GM23248 (cell line): ENCODE measurements at places on chromosomes 2 and 18.

GRCh38 chr2:69181806-69182427 lies 168.9 kb downstream of the ANTXR1 start:
- no peak for DNase-seq

DNA sequence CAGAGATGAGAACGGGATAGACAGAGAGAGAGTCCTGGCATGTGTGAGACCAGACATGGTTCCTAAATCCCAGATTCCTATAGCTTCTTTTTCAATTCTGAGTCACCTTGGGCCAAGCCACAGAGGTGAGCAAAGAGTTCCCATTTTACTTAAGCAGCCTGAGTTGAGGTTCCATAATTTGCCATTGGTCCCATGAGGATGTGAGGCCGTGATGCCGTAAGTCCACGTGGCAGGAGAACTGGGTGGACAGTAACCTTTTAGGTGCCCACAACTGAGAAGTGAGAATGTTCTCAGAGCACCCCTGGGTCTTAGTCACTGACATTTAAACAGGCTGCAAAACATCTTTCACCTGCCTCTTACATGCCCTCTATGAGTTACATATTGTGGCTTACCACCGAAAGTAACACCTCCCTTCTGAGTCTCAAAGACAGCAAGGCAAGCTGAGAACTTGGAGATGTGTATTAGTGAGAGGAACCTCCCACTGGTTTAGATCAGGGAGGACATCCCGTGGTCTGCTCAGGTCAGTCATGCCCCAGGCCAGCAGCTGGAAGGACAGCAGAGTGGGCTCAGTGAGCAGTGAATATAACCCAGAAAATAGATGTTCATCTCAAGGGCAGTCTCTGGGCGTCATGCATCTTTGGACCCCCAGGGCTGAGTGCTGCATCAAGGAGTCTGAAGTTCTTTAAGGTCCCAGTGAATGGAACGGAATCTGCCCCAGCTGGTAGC lies 127.9 kb upstream of the LGALSL start:
- no peak for DNase-seq

- DNase-seq, result no peak
Observed at GRCh38 chr2:240498171-240498957, 59.4 kb downstream of the ANKMY1 start.

DNA sequence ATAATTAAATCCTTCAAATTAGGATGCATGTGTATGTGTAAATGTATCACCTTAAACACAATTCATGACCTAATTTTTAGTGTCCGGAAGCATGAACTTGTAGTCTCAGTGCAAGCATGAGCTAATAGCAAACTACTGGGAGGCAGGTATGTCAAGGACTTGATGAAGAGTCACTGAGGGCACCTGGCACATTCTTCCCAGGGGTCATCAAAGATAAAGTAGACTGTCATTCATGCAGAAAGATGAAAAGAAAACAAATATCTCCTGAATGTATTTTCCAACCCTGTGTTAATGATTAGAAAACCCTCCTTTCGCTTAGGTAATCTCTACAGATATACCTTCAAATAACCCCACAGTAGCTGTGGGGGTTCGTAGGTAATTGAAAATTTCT lies 234.9 kb downstream of the SOCS6 start:
- DNase-seq, result no peak

DNA sequence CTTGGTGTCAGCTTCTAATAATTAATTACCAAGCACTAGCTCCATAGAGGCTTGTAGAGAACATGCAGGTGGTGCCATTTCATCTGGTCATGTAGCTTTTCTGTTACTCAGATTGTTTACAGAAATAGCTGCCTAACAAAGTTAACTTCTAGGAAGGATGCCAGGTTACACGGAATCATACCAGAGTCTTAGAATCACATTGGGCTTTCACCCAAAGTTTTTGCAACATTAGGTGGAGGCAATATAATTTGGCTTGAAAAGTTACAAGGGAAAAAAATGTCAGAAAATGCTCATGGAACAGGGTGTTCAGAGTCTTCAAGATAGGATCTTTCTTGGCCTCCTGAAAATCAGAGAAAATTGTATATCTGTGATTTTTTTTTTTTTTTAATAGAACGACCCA lies 135.6 kb downstream of the ARHGAP15 start:
- DNase-seq, result peak; percentile 94

DNA sequence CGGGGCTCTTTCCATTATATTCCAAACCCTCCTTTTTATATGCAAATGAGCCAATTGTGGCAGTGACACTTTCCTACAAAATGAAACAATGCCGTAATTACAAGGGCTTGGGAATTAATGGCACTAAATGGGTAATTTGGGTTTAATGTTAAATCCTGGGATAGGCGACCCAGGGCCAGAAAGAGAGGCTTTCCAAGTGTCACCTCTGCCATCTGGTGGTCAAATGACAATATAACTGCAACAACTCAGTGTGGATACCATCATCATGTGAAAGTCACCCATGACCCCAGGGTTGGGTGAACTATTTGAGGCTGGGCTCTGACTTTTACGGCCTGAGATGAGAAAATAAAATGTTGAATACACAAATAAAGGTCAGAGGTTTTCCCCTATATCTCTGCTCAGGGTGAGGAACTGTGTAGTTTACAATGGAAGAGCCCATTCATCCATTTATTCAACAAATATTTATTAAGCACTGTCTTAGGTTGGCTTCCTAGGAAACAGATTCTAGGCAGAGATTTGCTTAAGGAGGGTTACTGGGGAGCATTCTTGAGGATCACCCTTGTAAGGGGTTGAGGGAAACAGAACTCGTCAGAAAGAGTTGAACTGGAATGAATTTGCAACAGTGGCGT lies 13.6 kb upstream of the THADA start:
- DNase-seq, result peak; percentile 73

GRCh38 chr2:147331790-147332419 lies 512.9 kb upstream of the ACVR2A start:
- DNase-seq, result peak; percentile 61

GRCh38 chr2:88666576-88666975 lies 24.9 kb upstream of the RPIA start:
- no peak for DNase-seq

DNA sequence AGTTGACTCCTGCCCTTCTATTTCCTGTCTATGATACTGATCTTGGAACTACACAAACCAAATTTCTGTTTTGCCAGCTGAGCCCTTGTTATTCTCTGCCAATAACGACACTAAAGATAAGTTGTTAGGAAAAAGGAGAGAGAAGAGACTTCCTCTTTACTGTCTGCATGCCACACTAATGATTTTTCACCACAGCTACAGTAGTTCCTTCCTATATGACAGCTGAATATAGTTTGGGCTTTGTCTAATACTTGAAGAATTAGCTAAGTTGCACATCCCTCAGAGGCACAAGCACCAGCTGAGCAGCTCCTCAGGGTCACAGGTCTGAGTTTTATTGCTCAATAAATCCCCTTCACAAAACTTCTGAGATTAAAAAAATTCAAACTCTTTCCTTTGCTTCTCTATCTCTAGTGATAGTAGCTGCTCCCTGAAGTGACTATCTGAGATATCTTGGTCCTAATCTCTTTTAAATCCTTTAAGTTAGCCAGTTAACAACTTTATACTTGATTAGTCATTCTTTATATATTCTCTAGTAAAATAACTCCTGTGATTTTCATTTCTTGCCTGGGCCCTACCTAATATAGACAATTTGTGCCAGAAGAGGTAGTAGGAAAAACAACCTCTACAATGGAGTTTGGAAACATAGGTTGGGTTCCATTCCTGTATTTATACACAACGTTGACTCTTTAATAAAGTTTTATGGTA lies 253.0 kb upstream of the CNTNAP5 start:
- DNase-seq, result no peak

GRCh38 chr2:8574196-8575037 lies 107.4 kb upstream of the ID2 start:
- DNase-seq, result peak; percentile 19

DNA sequence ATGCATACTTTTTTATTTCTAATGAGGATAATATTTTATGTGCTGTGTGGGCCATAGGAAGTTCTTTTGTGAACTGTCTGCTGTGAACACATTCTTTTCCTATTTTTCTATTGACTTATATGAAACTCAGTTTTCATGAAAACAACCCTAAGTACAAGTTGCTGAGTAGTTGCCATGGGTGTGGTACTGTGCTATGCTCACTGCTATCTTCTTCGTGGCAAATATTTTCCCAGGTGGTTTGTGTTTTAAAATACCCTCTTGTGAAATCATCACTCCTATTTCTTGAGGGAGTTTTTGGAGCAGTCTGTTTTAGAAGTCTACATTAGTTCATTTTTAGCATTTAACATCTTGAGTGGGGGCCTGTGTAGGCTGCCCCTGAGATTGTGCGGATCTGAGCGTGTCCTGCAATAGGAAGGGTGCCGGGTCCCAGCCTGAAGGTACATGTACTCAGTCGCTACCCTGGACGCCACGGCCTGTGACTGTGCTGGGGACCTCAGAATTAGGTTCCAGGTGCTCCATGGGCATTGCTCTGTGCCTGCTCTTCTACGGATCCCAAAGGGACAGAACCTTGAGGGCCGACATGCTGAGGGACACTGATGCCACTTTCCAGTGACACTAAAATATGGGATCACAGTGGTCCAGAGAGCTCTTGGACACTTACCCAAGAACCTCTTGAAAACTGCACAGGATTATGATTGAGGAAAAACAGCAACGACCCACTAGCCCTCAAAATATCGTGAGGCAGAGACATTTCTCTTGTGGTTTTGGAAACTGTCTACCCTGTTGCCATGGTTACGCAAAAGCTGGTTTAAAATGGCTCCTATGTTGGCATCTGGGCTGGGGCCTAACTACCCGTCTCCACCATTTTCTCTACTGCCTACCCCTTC lies 480.4 kb downstream of the TGIF1 start:
- DNase-seq, result no peak

GRCh38 chr18:74531043-74531442 lies 3.3 kb upstream of the CNDP1 start:
- no peak for DNase-seq

- DNase-seq, result peak; percentile 15
Observed at GRCh38 chr2:37468170-37468569, 123.7 kb downstream of the QPCT start.

DNA sequence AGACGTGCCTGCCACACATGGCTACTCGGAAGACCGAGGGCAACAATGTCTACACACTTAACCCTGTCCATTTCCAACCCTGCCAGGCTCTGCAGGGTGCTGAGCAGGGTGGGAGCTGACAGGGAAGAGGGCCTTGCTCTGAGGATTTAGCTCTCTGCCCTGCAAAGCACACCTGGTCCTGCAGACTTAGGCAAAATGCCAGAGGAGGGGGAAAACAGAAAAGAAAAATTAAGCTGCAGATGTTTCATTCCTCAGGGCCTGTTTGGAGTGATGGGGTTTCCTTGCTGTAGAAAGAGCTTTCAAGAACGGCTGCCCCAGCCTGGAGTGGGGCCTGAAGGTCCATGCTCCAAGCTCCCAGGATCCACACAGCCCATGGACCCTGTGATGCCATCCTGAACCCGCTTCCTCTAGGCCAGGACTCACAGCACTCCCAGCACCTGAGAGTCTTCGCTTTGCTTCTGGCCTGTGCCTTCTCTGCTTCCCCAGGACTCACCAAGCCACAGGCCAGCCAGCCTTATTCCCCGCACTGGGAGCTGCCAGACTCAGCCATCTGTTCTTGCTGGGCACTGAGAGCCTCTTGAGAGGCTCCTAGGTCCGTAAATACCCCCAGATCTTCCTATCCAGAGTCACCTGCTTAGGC lies 9.1 kb upstream of the TEX51 start:
- DNase-seq, result no peak

- no peak for DNase-seq
Observed at GRCh38 chr2:173891315-173892037, 73.7 kb downstream of the SP3 start.

- DNase-seq, result no peak
Observed at GRCh38 chr2:161239326-161240109, 68.7 kb upstream of the PSMD14 start.

DNA sequence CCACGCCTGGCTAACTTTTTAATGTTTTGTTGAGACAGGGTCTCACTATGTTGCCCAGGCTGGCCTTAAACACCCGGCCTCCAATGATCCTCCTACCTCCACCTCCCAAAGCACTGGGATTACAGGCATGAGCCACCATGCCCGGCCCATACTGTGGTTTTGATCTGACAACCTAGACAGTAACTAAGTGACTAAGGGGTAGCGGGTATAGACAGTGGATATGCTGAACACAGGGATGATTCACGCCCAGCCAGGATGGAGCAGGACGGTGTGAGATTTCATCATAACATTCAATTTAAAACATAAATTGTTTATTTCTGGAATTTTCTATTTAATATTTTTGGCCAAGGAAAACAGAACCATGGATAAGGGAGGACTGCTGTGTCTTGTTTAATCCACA lies 36.0 kb upstream of the YPEL5 start:
- peak; percentile 45 for DNase-seq

DNA sequence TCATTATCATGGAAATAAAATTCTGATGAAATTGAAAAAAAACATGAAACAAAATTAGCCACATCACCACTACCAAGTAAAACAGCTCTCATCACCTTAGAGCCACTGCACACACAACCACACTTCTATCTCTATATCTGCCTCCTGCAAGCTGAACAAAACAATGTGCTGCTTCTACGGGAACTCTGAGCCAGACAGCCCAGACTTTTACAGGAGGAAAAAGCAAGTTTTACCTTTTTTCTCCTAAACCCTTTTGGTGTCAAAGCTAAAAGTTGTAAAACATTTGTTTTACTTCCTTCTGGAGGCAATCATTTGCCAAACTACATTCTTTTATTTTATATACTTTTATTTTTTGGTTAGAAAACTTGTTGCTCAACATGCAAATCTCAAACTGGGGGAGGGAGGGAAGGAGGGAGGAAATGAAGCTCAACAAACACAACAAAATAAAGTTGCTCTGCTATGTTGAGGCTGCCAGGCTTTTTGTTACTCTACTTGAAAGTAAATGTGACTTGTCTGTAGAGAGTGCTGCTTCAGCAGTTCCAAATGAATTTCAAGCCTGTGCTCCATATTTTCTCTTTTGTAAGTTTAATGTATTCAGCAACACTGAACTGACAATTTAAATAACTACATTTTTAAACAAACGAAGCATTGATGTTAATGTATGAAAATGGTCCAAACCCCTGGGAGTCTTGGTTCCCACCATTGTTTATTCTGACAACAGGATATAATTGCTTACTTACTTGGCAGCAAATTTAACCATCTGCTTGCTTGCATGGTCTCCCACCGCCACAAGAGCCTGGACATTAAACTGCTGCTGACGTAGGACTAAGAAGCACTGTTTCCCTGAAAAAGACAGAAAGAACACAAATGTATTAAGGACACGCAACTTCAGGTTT lies 24.5 kb downstream of the DARS1 start:
- DNase-seq, result peak; percentile 23

GRCh38 chr2:30584116-30584515 lies 137.1 kb downstream of the LCLAT1 start:
- DNase-seq, result no peak

DNA sequence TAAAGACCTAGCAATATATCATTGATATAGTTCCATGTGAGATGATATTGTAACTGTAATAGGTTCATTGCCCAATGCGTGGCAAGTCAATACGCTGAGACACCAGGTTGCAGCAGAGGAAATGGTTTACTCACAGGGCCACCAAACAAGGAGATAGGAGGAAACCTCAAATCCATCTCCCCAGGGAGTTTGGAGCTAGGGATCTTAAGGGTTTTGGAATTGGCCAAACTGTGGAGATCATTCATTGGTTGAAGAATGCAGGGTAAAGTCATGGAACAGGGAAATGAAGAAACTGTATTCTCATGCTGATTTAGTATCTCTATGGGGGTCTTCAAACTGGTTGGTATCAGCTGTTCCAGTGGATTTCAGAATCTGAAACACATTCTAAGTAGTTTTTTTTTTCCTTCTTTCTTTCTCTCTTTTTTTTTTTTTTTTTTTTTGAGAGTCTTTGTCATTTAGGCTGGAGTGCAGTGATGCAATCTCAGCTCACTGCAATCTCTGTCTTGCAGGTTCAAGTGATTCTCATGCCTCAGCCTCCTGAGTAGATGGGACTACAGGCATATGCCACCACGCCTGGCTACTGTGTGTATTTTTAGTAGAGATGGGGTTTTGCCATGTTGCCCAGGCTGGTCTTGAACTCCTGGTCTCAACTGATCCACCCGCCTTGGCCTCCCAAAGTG lies 30.7 kb upstream of the PPM1B start:
- DNase-seq, result no peak
